IMR-90 (cell line): ENCODE measurements at places on chromosomes 1 and 21. TPM values are rescaled to one million over a fixed set of nuclear protein-coding genes. Genes with fewer than 3 reads are reported as not detected.

TDRD10 gene
- polyA plus RNA-seq: not detected in 2 replicates

SPATA45 gene
- not detected in 2 replicates for polyA plus RNA-seq

- H3K4me3 ChIP-seq: no peak overlapping the region
- H3K27me3 ChIP-seq: no peaks in the 10 kb centered on the region; the same call in 1 of the 2 replicates
- peak; percentile 90 for DNase-seq
- peaks cover 11% of the 10 kb centered on the region for H3K36me3 ChIP-seq
These were observed 7.1 kb upstream of the ACTA1 start for GRCh38 chr1:229440851-229441537.

GRCh38 chr1:22341791-22342605 is 109.7 kb upstream of the ZBTB40 start:
- peaks cover 2% of the 10 kb centered on the region; the same call in 1 of the 2 replicates for H3K4me1 ChIP-seq
- H3K4me3 ChIP-seq: no peak overlapping the region
- peak; percentile 28 for DNase-seq
- no peak overlapping the region for H3K27ac ChIP-seq

TMEM53 gene
- 6.3 and 8.1 TPM in 2 replicates for polyA plus RNA-seq

DNA sequence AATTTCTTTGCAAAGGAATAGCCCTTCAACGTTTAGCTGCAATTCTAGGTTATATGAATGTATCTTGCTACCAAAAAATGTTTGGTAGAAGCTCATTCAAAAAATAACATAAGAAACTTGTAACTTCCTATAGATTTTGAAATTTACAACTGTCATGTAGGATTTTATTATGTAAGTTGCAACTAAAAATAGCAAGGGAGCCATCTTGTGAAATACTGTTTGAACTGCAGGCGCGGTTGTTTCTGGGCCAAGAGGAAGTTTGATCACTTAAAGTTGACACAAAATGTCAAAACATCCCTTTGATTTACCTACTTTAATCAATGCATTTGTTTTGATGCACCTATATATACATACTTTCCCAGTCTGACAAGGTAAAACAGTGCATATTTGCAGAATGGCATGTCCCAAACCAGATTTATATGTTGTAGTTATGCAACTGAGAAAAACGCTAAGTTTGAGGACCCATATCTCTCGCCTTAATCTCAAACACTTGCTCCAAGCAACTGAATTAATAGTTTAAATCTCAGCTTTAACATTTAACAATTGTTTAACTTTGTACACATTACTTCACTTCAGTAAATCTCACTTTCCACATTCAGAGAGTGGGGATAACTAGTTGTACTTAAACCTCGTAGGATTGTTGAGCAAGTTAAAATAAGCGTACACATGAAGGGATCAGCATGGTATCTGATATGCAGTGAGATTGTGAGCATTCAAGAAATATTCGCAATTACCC is 63.9 kb downstream of the KCNK2 start:
- H3K4me3 ChIP-seq: no peak overlapping the region
- no peaks in the 10 kb centered on the region for H3K27me3 ChIP-seq
- H3K36me3 ChIP-seq: no peaks in the 10 kb centered on the region
- H3K27ac ChIP-seq: no peak overlapping the region
- H3K4me1 ChIP-seq: no peaks in the 10 kb centered on the region
- peak; percentile 64 for DNase-seq

- H3K4me1 ChIP-seq: peaks cover 5% of the 10 kb centered on the region
- no peak for DNase-seq
- H3K4me3 ChIP-seq: no peak overlapping the region
- H3K36me3 ChIP-seq: peaks cover 49% of the 10 kb centered on the region
- no peaks in the 10 kb centered on the region for H3K27me3 ChIP-seq
- no peak overlapping the region for H3K27ac ChIP-seq
These were observed 22.5 kb upstream of the IKBKE start for GRCh38 chr1:206447792-206448191.

GPR61 gene
- polyA plus RNA-seq: not detected in 2 replicates

GRCh38 chr1:226732856-226733291 is 6.2 kb downstream of the ITPKB start:
- peaks cover 10% of the 10 kb centered on the region; the same call in 1 of the 2 replicates for H3K36me3 ChIP-seq
- no peak for DNase-seq
- H3K27ac ChIP-seq: no peak overlapping the region
- H3K27me3 ChIP-seq: no peaks in the 10 kb centered on the region; the same call in 1 of the 2 replicates
- H3K4me3 ChIP-seq: no peak overlapping the region

GRCh38 chr1:7953850-7954609 is 7.5 kb upstream of the PARK7 start:
- no peaks in the 10 kb centered on the region for H3K36me3 ChIP-seq
- peak overlapping the region; percentile 29 for H3K4me3 ChIP-seq
- peak; percentile 51 for DNase-seq
- H3K4me1 ChIP-seq: 0 out of 2 replicates have a peak, but pooled peaks cover 4% of the 10 kb centered on the region

DNA sequence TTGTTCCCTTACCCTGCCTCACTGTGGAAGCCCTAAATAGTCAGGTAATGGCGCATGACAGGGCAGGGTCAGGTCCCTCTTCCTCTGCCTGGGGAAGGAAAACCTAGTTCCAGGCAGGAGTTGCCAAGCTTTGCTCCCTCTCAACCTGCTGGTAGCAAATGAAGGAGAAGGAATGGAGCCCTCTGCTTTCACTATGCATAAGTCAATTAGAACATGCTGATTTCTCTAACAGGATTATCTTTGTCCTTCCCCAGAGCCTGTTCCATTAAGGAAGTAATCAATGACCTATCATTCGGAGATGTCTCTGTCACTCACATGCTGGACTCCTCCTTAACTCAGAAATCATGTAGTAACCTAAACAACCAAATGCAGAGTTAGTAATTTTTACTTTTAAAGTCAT is 161.8 kb upstream of the NFIA start:
- no peak overlapping the region for H3K4me3 ChIP-seq
- H3K27ac ChIP-seq: no peak overlapping the region
- DNase-seq: no peak
- no peaks in the 10 kb centered on the region for H3K27me3 ChIP-seq
- no peaks in the 10 kb centered on the region for H3K36me3 ChIP-seq

ETV3 gene
- polyA plus RNA-seq: 6.4 and 6.8 TPM in 2 replicates

- peaks cover 2% of the 10 kb centered on the region for H3K4me1 ChIP-seq
- H3K27me3 ChIP-seq: no peaks in the 10 kb centered on the region
- H3K27ac ChIP-seq: no peak overlapping the region
These were observed 321.1 kb downstream of the TGFB2 start for GRCh38 chr1:218666263-218666662.

OR2T35 gene
- polyA plus RNA-seq: not detected in 2 replicates

SGIP1 gene
- polyA plus RNA-seq: 40.7 and 42.7 TPM in 2 replicates

CLDN19 gene
- polyA plus RNA-seq: not detected in 2 replicates

- DNase-seq: no peak
- H3K4me3 ChIP-seq: no peak overlapping the region
- H3K27me3 ChIP-seq: no peaks in the 10 kb centered on the region
- H3K4me1 ChIP-seq: peaks cover 20% of the 10 kb centered on the region
- H3K27ac ChIP-seq: no peak overlapping the region
- H3K36me3 ChIP-seq: peaks cover 2% of the 10 kb centered on the region; the same call in 1 of the 2 replicates
These were observed 10.1 kb downstream of the GLIS1 start for GRCh38 chr1:53728702-53729455.

CD101 gene
- not detected in 2 replicates for polyA plus RNA-seq

S100A16 gene
- 515 and 543 TPM in 2 replicates for polyA plus RNA-seq

DNA sequence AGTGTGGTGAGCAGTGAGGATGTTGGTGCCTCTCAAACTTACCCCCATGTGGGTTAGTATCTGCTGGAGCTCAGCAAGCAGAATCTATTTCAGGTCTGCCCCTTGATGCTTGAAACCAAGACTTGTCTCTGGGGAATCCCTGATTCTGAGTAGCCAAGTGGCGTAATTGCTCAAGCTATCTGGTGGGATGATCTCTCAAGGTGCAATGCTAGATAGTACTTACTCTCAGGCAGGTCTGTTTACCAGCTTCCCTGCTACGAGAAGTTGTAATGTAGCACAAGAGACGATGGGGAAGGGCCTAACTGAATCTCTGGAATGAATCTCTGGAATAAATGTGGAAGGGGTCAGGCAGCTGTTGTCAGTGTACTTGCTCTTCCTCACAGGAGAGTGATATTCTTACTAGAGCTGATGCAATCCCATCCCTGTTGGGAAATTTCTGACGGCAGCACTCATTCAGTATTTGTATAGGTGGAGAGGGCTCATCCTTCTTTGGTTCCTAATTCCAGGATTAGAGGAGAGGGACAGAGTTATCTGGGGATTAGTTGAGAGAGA is 65.4 kb downstream of the MACF1 start:
- peaks cover 19% of the 10 kb centered on the region for H3K4me1 ChIP-seq
- H3K27ac ChIP-seq: peak overlapping the region; percentile 42; the same call in 1 of the 2 replicates
- peaks cover 5% of the 10 kb centered on the region for H3K36me3 ChIP-seq
- 0 out of 2 replicates have a peak overlapping the region, but pooled peaks have one; percentile 10 for H3K4me3 ChIP-seq
- DNase-seq: peak; percentile 82

- H3K36me3 ChIP-seq: no peaks in the 10 kb centered on the region
- no peak overlapping the region for H3K27ac ChIP-seq
- H3K4me3 ChIP-seq: no peak overlapping the region
- H3K27me3 ChIP-seq: no peaks in the 10 kb centered on the region
These were observed 113.7 kb downstream of the FCRL5 start for GRCh38 chr1:157438613-157439012.

AIRE gene
- polyA plus RNA-seq: 0.03 and 0.05 TPM in 2 replicates

ABCB10 gene
- 5.9 and 6.5 TPM in 2 replicates for polyA plus RNA-seq

DNA sequence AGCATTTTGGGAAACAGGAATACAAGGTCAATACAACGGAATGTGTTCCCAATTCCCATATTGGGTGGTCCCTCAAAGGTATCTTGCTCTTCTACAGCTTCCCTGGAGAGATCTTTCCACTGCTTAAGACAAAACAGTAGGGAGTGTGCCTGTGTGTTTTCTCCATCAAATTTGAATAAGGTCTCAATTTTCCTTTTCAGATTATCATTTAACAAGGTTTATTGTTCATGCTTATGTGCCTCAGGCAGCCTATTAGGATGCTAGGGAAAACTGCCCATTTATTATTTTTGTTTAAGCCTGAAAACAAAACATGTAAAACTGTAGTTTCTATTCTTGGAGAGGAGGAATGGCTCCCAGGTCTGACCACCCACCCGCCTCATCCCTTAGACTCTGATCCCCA is 622.7 kb downstream of the LMO4 start:
- no peak overlapping the region for H3K27ac ChIP-seq
- no peaks in the 10 kb centered on the region for H3K36me3 ChIP-seq
- peaks cover 2% of the 10 kb centered on the region; the same call in 1 of the 2 replicates for H3K4me1 ChIP-seq
- H3K27me3 ChIP-seq: no peaks in the 10 kb centered on the region

- H3K4me3 ChIP-seq: no peak overlapping the region
- DNase-seq: no peak
- H3K27ac ChIP-seq: no peak overlapping the region
- H3K27me3 ChIP-seq: peaks cover 16% of the 10 kb centered on the region
- H3K4me1 ChIP-seq: no peaks in the 10 kb centered on the region
These were observed 14.6 kb upstream of the TENT5C start for GRCh38 chr1:117591252-117591651.

PGLYRP3 gene
- polyA plus RNA-seq: not detected in 2 replicates

BCL2L15 gene
- 0.15 and 0.22 TPM in 2 replicates for polyA plus RNA-seq

BARHL2 gene
- not detected in 2 replicates for polyA plus RNA-seq

DNA sequence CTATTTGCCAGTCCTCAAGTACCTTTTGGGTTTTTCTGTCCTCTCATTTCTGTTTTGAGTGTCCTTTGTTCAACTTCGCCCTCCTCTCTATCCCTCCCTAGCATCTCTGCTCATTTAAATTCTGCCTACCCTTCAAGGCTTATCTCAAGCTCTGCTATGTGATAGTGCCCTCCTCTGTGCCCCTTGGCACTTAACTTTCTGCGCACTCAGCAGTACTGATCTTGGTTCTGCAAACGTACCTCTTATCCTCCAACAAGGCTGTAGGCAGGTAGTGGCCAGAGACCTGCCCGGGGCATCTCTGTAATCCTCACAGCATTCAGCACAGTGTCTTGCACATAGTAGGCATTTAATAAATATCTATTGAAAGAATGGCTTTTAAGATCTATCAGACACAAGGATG is 5.3 kb upstream of the IL20 start:
- no peaks in the 10 kb centered on the region for H3K4me1 ChIP-seq
- no peaks in the 10 kb centered on the region for H3K36me3 ChIP-seq
- no peak overlapping the region for H3K27ac ChIP-seq
- no peak for DNase-seq

CTSK gene
- 13.2 and 15.1 TPM in 2 replicates for polyA plus RNA-seq

GRCh38 chr1:201254625-201255478 is 28.5 kb upstream of the PKP1 start:
- no peak overlapping the region for H3K27ac ChIP-seq
- DNase-seq: no peak
- H3K4me1 ChIP-seq: peaks cover 4% of the 10 kb centered on the region
- H3K4me3 ChIP-seq: no peak overlapping the region
- H3K36me3 ChIP-seq: no peaks in the 10 kb centered on the region
- peaks cover 27% of the 10 kb centered on the region for H3K27me3 ChIP-seq

- peaks cover 6% of the 10 kb centered on the region for H3K4me1 ChIP-seq
- H3K36me3 ChIP-seq: peaks cover 61% of the 10 kb centered on the region
- no peak overlapping the region for H3K4me3 ChIP-seq
- no peaks in the 10 kb centered on the region for H3K27me3 ChIP-seq
- H3K27ac ChIP-seq: no peak overlapping the region
These were observed 3.3 kb downstream of the POFUT2 start for GRCh38 chr21:45284456-45284741.

GRCh38 chr1:15522551-15522950 is 1.5 kb downstream of the CASP9 start:
- peaks cover 2% of the 10 kb centered on the region for H3K4me1 ChIP-seq
- no peak overlapping the region for H3K27ac ChIP-seq
- no peaks in the 10 kb centered on the region for H3K27me3 ChIP-seq
- H3K36me3 ChIP-seq: no peaks in the 10 kb centered on the region; the same call in 1 of the 2 replicates
- H3K4me3 ChIP-seq: no peak overlapping the region
- no peak for DNase-seq

DNA sequence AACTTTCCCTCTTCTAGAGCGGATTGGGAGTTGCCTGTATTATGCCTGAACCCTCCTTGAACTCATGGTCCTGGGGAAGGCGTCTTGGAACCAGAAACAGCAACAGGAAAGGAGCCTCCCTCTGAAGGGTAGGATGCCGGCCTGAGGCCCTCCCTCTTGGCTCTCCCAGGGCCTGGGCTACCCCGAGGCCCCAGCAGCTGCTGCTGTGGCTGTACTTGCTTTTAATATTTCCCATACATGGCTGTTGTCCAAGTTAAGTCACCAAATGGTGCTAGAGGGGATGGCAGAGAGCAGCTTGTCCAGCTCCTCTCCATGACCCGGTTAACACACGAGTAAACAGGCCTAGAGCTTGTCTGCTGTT is 10.5 kb downstream of the CHRNB2 start:
- no peak overlapping the region for H3K4me3 ChIP-seq
- H3K27me3 ChIP-seq: peaks cover 4% of the 10 kb centered on the region; the same call in 1 of the 2 replicates
- H3K36me3 ChIP-seq: peaks cover 44% of the 10 kb centered on the region
- peaks cover 4% of the 10 kb centered on the region; the same call in 1 of the 2 replicates for H3K4me1 ChIP-seq
